ENCODE measurements at places on chromosomes 1 and 21.

GRCh38 chr1:233487408-233487807 lies 126.5 kb upstream of the KCNK1 start:
- no peak for DNase-seq

- no peak for DNase-seq
Observed at GRCh38 chr1:7615138-7615537, 156.0 kb upstream of the VAMP3 start.

DNA sequence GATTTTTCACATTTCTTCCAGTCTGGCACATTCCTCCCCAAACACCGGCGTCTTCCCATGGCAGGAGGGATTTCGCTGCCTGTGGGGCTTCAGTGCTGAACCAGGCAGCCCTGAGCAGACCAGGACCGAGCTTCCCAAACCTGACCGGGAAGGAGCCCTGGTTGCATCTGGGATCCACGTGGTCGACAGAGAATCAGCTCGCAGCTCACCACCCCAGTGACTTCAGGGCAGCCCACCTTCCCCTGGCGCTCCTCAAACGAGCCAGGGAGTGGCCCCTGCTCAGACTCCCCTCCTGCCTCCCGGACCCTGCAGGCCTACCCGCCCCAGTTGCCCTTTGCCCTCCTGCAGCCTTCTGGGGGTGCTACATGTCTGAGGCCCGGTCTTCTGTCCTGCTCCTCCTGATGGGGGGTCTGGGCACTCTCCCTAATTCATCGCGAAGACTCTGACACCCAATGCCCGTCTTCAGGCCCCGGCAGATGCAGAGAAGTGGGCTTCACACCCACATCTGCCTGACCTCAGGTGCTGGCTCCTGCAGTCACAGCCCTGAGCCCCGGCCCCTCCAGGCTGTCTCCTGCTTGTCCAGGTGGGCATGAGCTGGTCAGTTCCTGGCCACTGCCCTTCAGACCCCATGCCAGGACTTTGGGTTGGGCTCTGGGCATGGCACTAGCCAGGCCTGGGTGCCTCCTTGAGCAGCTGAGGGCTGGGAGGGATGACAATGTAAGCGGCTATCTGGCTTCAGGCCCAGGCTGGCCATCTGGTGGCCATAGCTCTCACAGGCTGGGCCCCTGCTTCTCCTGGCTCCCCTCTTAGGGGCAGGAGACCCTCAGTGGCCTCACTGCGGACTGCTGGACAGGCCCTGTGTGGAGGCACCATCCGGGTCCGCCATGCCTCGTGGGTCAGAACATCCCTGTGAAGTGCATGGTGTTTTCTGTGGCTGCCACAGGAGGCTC lies 26.1 kb upstream of the PRSS38 start:
- no peak for DNase-seq

DNA sequence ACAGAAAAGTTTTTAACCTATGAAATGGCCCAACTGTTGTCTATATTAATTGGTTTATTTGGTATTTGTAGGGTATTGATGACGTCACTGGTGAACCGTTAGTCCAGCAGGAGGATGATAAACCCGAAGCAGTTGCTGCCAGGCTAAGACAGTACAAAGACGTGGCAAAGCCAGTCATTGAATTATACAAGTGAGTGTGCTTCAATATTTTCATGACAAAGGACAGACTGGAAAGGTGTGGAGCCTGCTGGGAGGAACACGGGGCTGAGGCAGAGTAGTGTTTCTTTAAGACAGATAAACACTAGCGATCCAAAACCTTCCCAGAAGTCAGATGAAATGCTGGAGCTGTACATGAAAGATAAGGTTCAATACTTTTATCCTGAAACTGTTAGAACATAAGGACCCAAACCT lies 76.7 kb downstream of the AK4 start:
- no peak for DNase-seq

DNA sequence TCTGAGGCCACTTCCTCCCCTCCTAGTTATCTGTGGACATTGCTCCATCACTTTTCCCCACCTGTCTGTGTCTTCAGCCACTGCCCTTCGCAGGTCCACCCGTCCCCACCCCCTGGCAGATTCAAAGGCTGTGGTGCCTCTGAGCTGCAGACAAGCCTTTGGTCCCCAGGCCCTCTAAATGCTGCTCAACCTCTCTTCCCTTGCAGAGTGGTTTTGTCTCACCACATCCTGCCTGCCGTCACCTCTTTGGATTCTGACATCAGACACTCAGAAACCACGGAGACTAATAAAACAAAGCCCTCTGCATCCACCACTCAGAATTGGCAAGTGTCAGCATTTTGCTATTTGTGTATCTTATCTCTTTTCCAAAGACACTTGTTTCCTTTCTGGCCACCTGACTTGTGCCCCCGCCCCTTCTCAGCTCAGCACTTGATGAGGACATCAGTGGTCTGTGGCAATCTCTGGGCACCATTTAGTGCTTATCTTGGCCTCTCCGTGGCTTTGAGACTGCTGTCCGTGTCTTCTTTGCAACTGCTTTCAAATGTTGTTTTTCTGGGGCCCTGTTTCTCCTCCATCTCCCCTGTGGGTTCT lies 7.7 kb downstream of the CNIH3 start:
- peak; percentile 41 for DNase-seq

GRCh38 chr1:53207726-53208125 lies 11.1 kb downstream of the CPT2 start:
- no peak for DNase-seq

GRCh38 chr1:1407636-1408318 lies 684 bp upstream of the MRPL20 start:
- DNase-seq = no peak

DNA sequence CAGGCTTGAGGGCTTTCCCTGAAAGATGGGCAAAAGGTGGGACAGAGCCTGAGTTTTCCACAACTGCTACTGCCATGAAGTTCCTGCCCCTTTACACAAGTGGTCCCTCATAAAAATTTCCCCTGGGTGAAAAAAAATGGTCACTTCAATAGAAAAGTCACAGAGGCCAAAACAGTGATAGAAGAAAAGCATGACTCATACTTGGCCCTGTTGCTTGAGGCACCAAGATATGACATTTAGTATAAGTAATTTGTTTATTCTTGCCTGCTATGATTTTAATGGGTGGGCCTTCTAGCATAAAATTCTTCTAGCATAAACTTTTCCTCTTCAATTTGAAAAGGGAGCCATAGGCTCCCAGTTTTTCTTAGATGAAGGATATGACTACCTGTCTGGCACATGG lies 280.2 kb downstream of the DPYD start:
- DNase-seq = no peak

DNA sequence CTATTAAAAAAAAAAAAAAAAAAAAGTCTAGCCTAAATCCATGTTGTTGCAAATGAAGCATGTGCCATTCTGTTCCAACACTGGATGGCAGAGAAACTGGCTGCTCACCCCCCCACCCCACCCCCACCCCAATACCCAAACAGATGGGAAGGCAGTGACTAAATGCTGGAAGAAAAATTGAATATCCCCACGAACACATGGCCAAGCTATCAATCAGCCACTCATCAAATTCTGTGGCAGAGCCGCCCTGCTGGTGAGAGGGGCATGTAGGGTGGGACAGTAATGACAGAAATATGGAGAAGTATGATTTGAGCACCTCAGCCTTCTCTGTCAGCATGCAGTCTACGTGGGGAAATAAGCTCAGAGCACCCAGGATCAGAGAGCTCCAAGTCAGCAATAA lies 34.1 kb downstream of the OPTC start:
- no peak for DNase-seq

DNA sequence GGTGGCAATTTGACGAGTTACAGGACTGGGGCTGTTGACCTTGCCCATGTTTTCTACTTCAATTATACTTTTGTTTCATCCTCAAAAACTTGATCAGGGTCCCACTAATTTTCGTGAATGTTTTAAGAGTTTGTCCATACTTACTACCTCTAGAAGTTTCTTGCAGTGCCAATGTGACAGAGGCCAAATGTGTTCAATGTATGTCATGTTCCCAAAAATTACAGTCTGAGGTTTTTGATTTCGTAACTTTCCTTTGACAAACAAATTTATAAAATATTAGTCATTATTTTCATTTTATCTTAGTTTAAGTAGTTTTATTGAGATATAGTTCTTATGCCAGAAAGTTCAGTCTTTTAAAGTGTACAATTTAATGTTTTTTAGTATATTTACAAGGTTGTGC lies 15.3 kb downstream of the VPS13D start:
- DNase-seq = no peak

DNA sequence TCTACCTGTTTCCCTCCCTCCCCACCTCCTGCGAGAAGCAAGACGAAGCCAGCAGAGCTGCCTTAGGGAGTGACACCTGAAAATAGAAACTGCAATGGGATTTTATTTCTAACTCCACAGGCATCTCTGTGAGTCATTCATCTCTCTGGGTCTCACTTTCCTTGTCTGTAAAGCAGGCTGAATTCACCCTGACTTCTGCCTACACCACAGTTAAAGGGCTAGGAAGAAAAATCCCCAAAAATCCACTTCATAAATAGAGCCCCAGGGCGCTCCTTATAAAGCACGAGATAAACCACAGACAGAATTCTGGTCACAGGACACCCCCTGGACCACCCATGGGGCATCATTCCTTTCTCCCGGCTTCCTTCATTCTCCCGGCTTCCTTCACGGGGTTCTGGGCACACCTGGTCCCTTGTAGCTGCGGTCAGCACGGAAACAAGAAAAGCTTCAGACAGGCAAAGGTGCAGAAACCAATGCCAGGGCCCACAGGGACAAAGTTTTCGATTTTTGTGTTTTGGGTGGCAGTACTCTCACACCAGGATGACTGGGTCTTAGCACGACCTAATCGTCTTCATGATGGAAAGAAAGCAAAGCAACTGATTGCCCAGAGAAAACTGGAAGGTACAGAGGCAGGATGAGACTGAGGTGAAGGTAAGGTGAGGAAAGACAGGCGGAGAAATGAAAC lies 2.8 kb upstream of the H6PD start:
- DNase-seq = no peak

DNA sequence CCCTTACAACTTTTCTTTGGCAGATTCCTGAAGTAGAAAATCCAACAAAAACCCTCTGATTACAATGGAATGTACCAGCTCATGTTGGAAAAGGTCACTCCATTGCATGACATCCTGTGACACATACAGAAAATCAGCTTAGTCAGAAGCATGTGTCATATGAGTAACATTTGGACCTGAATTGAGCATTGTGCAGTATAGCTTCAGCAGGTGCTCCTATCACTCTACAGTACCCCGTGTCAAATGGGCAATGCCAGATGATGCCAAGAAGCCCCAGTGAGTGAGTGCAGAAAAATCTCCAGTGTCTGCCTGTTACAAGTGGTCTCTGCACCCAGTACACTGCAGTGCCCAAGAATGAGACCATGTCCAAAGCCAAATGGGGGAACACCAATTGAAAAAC lies 129.7 kb upstream of the RUNX1 start:
- no peak for DNase-seq

GRCh38 chr1:17021896-17022295 lies 10.2 kb upstream of the ATP13A2 start:
- no peak for DNase-seq

DNA sequence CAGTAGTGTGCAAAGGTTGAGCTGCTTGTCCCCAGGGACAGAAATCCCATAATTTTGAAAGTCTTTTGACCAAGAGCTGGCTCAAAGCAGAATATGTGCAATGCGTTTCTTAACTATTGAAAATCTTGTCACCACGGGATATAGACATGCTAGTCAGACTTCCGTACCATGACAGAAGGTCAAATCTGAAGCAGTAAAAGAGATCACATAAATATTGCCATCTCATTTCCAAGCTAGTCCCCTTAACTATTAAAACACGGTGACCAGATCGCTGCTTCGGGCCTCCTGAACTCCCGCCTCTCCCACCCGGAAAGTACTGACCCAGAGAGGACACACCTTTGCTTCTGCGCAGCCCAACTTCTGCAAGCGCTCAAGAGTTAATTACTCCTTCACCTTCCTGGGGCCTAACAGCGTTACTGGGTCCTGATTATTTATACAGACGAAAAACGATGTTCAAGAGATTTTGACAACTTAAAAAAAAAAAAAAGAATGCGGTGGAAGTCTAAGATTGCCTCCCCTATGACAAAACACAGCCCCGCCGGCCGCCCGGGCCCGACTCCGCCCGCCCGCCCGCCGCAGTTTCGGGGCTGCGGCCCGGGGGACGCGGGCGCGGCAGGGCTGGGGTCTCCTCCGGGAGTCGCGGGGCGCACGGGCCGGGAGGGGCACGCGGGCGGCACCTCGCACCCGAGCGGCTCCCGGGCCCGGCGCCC lies 692 bp downstream of the SORT1 start:
- DNase-seq = no peak

DNA sequence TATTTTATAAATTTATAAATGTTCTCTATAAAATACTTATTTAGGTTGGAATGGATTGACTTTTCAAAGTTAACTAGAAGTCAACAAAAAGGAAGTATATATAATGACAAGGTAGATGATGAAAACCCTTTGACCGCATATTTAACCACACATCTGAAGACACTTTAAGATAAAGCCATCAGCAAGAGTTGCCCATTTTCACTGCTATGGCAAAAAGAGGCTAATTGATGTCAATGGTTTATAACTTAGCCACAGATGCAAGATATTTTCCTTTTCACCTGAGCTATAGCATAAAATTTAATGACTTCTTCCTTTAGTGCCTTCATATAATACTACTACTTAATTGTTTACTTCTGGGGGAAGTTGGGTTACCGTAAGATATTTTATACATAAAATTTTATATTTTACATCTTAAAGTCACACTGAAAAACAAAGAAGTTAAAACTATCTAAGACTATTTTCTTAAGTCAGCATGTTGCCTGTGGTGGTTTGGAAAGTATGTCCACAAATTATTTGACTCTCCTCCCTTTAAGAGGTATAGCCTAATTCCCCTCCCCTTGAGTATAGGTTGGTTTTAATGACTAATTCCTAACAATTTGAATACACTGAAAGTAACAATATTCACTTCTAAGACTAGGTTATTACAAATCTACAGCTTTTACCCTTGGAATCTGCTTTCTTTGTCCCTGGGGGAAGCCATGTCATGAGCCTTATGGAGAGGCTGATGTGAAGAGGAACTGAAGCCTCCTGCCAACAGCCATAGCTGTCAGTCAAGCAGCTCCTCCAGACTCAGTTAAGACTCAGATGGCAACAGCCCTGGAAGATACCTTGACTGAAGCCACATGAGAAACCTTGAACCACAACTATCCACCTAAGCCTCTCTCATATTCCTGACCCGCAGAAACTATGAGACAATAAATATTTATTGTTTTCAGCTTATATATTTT lies 40.3 kb upstream of the LRRC8B start:
- no peak for DNase-seq

- no peak for DNase-seq
Observed at GRCh38 chr1:92029241-92029922, 403 bp upstream of the EPHX4 start.

DNA sequence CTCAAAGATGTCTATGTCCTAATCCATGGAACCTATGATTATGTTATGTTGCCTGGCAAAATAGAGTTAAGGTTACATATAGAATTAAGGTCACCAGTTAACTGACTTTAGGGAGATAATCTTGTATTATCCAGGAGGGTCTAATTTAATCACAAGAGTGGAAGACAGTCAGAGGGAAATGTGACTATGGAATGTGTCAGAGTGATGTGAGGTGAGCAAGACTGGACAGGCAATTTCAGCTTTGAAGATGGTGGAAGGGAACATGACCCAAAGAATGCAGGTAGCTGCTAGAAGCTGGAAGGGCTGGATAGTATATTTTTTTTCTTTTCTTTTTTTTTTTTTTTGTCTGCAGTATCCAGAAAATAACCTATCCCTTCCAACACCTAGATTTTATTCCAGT lies 241.7 kb upstream of the NEGR1 start:
- no peak for DNase-seq

- DNase-seq = no peak
Observed at GRCh38 chr1:107895403-107896191, 69.4 kb downstream of the VAV3 start.

Data from activated CD8-positive, alpha-beta memory T cell treated with anti-CD3 and anti-CD28 coated beads for 48 hours (primary cell).